ENCODE measurements at places on chromosomes 3 and 15.

GRCh38 chr15:101091080-101092017, 160.5 kb downstream of the CHSY1 start:
- DNase-seq: no peak

- DNase-seq: no peak
These were observed 127.6 kb upstream of the GBE1 start for GRCh38 chr3:81888914-81889557.

DNA sequence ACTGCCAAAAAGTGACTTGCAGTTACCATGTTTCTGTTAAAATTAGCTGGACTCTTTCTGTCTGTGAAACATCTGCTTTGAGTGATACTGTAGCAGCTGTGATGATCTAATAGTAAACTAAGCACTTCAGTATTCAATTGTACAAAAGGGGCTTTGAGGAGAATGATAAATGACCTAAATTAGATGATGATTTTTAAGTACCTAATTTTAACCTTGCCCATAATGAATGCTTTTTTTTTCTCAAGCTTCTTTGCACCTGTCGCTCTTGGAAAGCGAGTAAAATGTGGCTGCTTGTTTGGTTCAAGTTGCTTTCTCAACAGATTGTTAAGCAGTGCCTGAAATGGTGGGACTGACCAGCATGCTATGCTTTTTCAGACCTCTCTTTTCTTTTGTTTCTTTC, 752.3 kb downstream of the EPHA3 start:
- peak; percentile 66 for DNase-seq

- no peak for DNase-seq
These were observed 2.8 kb upstream of the C15orf40 start for GRCh38 chr15:83014205-83014653.

- DNase-seq: no peak
These were observed 184.4 kb upstream of the NECTIN3 start for GRCh38 chr3:110887176-110887575.

- DNase-seq: peak; percentile 21
These were observed 38.2 kb upstream of the RNF7 start for GRCh38 chr3:141699897-141700296.

Measured in NCI-H1092 (cell line).